ENCODE measurements at places on chromosomes 1 and 21.
A peak's percentile ranks its signal among the peaks of the same experiment; 100 is the strongest.

DNA sequence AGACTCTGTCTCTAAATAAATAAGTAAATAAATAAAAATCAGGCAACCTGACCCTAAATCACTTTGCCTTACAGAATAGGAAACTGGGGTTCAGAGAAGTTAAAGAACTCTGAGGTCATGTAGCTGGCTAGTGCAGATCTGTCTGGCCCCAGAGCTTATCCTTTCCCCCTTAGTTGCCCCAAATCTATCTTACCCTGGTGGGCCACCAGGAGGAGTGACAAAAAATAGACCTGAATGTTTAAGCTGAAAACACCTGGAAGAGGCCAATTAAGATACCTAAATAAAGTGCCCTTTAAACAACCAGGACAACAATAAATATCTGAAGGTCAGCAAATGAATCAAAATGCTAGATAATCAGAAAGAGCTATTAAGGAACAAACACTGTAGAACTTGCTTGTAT lies 59.7 kb downstream of the TEX35 start:
- no peak for DNase-seq

DNA sequence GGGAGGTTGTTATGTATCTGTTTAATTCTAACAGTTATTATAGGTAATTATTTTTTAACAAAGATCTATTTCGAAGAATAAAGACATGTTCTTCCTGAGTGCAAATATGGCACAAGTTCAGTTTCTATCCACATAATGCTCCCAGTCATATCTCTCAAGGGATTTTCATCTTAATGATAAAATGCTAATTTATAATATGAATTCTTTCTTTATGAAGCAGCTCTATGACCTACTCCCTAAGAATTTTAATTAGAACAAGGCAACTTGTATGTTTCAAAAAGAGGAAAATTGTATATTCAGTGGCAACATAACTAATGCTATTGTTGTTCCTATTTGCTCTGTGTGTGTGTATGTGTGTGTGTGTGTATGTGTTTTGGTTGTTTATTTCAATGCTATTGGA lies 1222.1 kb upstream of the NCAM2 start:
- DNase-seq = no peak

DNA sequence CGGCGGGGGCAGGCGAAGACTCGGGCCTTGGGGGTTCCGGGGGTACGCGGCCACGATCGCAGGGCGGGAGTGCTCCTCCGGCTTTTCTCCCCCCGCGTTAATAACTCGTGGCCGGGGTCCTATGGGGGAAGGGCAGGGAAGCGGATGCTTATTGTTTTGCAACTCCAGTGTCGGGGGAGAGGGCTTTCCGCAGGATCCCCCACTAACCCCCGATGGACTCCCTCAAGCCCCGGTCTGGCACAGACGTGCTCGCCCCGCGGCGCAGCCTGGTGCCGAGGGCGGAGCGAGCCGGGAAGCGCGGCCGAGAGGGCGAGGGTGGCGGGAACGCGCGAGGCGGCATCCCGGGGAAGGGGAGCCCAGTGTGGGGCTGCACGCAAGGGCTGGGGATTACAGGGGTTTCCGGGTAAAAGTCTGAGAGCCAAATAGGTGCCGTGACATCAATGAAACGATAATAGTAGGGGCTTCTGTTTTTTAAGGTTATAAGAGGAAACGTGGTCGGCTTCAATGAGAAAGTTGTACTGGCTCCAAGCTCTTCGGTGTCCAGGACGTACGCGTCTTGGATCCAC lies 772 bp downstream of the UCK2 start:
- peak; percentile 62 for DNase-seq

DNA sequence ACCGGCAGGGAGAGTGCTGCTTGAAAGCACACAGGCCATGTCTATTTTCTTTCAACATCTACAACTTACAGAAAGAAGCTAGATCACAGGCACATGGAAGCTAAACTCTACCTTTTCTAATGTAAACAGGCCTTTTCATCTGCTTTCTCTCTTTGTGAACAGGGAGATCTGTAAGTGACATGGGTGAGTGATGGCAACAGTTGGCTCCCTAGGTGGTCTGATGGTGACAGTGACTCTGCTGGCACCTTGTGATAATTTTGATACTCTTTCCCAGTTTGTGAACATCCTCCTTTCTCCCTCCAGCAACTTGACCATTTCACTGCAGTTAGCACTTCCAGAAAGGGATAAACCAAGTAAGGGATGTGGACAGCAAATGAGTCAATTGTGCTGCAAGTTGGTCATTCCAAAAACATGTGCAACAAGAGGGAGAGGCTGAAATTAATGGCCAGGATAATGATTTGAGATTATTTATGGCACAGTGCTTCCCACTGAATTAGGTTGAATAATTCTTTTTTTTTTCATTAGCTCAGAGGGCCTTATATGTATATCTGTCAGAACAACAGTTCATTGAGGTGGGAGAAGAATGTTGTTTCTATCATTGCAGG lies 89.5 kb downstream of the XCL2 start:
- no peak for DNase-seq

DNA sequence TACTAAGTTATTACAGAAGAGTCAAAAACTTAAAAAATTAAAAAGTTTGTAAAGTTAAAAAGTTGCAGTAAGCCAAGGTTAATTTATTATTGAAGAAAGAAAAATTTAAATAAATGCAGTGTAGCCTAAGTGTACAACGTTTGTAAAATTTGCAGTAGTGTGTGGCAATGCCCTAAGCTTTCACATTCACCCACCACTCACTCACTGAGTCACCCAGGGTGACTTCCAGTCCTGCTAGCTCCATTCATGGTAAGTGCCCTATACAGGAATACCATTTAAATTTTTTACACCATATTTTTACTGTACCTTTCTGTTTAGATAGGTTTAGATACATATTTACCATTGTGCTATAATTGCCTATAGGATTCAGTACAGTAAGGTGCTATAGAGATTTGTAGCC lies 88.6 kb downstream of the CTH start:
- DNase-seq = no peak

DNA sequence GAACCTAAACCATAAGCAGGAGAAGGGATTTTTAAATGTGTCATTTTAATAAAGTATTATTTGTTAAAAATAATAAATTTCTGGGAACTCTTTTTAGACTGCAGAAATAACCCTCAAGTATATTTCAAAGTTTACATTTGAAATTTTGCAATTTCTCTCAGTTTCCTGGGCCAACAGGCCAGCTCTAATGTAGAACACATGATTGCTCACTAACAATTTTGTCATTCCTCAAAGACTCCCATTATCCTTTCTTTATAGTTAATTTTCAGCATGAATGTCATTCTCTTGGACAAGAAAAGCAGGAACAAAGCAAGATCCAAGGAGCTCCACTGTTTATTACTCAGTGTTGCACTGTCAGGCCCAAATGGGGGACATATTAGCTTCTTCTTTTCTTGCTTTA lies 119.4 kb upstream of the VANGL1 start:
- no peak for DNase-seq

DNA sequence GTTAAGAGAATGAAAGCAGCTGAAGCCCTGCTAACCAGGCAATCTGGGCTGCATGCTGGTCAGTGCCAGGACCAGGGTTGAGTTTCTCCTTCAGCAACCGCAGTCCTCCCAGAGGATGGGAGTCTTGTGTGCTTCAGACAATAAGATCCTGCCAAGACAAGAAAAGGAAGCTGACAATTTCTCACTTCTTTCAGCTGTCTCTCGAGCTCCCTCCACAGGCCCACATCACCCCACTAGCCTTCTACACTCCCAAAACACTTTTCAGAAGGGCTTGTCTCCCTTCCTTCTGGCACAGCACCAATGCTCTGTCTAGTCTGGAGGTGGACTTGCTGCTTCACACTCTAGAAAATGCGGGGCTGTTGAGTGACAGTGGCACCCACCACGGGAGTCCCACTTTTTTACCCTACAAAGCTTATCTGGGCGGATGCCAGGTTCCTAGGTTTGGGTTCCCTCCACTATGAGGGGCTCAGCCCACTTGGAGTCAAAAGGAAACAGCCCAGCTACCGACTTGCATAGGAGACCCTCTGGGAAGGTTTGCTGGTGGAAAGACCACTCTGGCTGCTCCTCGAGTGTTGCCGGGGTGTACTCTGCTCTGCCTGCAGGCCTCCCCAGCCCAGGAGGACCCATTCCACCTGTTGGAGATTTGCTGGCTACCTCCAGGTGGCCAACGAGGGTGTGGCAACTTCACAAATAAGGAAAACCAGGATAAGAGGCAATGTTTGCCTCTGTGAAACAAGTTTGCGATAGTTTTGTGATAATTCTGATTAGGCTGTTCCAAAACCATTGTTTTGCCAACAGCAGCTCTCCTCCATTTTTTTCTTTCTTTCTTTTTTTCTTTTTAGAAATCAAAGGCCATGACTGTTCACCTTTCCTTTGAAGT lies 68.9 kb downstream of the TENT5C start:
- DNase-seq = no peak

DNA sequence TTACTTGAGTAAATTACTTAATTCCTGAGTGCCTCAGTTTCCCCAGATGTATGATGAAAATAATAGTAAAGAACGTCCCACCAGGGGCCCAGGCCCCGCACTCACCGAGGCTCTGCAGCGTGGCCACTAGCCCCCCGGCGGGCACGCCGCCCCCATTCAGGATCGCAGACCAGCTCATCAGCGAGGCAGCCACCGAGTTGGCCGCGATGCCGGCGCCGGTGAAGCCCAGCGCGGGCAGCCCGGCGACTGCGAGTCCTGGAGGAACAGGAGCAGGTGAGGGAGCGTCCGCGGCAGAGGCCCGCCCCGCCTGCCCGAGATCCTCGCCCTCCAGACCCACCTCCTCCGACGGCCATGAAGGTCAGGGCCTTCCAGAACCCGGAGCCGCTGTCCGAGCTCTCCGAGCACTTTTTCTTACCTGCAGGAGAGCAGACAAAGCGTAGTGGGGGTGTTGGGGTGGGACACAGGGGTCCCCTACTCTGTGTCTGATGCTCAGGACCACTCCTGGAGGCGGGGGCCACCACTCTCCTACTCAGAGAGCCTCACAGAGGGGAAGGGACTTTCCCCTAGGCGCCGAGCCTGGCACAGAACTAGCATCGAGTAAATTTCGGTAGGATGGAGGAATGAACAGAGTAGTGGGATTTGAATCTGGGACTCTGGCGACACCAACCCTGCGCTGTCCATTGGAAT lies 3.7 kb downstream of the IFI6 start:
- DNase-seq = no peak

DNA sequence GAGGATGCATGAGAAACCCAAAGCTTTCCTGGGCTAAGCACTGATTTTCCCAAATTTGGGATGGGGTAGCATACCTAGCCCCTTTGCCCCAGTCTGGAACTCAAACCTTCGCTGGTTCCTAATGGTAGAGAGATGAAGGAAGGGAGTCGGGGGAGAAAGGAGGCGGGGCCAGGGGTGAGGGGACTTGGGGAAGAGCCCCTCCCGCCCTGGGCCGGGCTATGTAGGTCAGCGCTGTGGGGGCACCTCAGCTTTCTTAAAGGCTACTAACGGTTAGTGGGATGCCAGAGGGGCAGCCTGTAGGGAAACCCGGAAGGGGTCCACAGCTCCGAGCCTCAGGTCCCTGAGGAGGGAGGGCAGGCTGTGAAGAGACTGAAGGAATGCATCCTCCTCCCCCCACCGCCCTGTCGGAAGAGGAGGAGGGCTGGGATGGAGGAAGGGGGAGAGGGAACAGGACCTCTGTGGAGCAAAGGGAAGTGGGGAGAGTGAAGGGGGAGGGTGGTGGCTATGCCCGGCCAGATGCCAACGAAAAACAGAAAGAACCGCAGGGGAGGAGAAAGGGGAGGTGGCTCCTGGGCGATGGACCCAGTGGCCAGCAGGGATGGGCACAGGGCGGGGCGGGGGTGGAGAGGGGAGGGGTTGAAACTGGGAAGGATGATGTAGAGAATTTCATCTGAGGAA lies 1.3 kb downstream of the CADM3 start:
- DNase-seq = no peak

DNA sequence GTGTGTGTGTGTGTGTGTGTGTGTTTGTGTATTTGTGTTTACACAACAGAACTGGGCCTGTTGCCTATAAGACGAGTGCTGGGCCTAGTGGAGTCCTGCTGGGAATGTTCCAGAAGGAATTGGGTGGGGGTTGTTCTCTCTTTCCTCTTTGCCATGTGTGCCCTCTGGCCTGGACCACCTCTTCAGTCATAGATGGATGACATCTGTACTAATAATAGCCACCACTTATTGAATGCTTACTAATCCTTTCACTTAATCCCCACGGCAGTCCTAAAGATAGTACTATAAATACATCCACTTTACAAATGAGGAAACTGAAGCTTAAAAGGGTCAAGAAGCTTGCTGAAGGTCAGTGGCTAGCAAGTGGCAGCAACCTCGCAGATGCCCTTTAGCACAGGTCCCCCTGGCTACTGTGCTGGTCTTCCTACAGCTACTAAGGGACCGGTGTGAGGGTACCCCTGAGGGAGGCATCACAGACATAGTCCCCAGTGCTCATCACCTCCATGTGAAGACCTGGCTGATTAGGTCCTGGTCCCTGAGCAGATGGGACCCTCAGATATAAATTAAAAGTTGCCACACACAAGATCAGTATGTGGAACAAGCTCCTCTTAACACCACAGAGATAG lies 55.2 kb upstream of the KIF1B start:
- DNase-seq = no peak

DNA sequence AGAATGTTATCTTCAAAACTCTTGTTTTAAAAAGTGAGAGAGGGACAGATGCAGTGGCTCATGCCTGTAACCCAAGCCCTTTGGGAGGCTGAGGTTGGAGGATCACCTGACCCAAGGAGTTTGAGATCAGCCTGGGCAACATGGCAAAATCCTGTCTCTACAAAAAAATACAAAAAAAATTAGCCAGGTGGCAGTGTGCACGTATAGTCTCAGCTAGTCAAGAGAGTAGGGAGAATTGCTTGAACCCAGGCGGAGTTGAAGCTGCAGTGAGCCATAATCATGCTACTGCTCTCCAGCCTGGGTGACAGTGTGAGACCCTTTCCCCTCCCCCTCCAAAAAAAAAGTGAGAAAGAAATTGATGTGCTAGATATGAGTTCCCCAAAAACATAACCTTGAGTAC lies 131.0 kb downstream of the KCNT2 start:
- DNase-seq = no peak

GRCh38 chr1:90161625-90162024 lies 166.7 kb downstream of the ZNF326 start:
- no peak for DNase-seq

DNA sequence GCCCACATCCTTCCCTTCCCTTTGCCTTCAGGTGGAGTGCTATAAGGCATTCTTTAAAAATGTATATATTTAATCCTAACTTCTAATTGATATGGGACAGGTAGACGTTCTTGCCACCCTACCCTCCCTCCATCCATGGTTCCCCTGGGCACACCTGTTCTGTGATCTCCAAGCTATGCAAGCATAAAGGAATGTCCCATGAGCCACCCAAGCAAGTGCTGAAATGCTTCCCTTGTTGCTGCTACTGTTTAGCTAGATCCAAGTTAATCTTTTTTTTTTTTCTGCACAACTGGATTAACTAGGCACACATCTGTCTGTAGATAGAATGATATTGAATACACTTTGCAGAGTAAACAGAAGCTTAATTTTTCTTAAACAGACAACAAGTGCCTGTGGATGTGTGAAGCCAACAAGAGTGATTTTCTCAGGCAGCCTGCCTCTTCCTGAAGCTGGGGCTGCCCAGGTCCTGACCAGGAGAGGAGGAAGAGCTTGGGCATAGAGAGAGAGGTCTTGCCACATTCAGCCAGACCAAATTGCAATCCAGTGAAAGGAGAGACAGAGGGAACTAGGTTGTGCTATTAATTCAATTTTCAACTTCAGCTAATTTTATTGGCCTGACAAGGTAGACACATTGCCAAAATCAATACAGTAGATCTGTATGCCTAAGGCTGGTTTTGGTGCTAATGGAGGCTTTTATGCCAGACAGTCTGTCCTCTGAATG lies 28.2 kb upstream of the ATP1B1 start:
- peak; percentile 29 for DNase-seq
